Activated effector memory CD4-positive, alpha-beta T cell treated with Interleukin-2 at 50 U/mL for 16 hours (primary cell): ENCODE measurements at places on chromosomes 7 and 10.

DNA sequence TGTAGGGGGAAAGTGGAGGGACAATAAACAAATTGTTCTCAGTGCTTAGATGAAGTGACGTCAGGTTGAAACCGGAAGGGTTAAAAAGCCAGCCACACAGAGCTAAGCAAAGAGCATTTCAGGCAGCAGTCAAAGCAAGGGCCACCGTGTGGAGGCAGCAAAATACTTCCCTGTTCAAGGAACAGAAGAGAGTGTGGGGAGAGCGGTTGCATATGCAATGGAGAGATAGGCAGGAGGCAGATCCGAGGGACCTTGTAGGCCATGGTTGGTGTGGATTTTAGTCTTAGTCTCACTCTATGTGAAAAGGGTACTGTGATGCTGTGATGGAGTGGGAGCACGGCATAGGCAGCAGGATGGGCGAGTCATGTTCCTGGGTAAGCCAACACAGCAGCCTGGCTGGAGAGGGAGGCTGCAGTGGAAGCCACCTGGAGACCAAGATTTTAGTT lies 3.8 kb upstream of the STN1 start:
- no peak for DNase-seq

GRCh38 chr10:103845972-103846371 lies 9.4 kb downstream of the SH3PXD2A start:
- DNase-seq: peak; percentile 35

DNA sequence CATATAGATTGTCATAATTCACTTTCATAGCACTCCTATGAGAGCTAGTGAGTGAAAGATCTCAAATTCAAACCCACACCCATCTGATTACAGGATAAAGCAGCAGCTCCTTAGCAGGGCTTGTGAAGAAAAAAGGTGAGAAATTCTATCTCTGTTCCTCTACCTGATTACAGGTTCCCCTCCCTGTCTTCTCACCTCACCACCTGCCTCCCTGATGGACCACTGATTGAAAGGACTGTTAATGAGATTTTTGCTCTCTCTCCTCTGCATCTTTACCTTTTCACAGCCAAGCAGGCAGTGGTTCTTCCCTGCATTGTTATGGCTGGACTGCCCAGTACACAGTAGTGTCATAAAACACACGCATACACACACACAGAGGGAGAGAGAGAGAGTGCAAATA lies 228.5 kb downstream of the MTERF1 start:
- DNase-seq: no peak

DNA sequence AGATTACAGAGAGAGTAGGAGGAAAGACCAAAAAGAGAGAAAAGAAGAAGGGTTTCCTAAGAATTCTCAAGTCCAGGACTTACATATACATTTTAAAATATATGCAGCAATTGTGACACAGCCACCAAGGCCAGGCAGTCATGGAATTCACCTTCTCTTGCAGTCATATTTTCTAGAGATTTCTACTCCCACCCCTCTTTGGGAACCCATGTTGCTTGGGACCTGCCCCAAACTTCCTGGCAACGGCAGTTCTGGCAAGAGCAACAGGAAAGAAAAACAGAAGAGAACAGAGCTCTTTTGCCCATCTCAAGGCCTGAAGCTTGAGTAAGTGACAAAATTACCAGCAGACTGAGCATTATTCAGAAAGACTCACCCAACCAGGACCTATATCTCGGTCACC lies 128.3 kb upstream of the ASAH2 start:
- DNase-seq: no peak

- no peak for DNase-seq
Observed at GRCh38 chr7:131656980-131657723, 100.7 kb upstream of the PODXL start.

GRCh38 chr10:126437635-126438406 lies 49.5 kb upstream of the ADAM12 start:
- no peak for DNase-seq

GRCh38 chr10:75542906-75543305 lies 111.5 kb downstream of the LRMDA start:
- no peak for DNase-seq

GRCh38 chr10:4343873-4344272 lies 482.1 kb upstream of the AKR1E2 start:
- no peak for DNase-seq

- DNase-seq: no peak
Observed at GRCh38 chr7:84953234-84953633, 233.6 kb downstream of the SEMA3D start.

- DNase-seq: no peak
Observed at GRCh38 chr7:139249179-139249810, 18.3 kb downstream of the UBN2 start.

DNA sequence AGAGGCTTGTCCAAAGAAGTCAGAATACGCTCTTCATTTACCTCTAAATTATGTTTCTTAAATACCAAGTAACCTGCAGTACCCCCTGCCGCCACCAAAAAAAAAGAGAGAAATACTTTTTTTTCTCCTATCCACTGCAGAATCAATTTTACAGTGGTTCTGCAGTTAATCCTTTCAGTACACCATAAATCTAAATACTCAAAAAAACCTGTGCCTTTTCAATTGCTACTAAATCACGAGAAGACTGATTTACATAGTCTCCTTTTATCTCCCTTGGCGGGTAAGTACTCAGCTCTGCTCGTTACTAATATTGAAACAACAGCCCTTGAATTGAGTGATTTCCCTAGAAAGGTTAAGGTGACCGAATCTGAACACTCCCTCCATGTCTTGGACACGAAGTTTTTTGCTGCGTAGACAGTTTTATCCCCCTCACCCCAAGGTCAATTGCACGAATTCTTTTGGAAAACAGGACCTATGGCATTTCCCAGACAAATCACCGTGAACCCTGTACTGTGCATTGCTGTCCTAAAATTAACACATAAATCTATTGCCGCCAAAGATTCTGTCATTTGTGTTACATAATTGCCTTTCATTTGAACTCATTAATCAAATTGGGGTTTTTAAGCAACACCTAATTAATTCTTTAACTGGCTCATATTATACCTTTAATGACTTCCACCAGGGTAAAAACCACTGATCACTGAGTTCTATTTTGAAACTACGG lies 512 bp upstream of the VIM start:
- no peak for DNase-seq

DNA sequence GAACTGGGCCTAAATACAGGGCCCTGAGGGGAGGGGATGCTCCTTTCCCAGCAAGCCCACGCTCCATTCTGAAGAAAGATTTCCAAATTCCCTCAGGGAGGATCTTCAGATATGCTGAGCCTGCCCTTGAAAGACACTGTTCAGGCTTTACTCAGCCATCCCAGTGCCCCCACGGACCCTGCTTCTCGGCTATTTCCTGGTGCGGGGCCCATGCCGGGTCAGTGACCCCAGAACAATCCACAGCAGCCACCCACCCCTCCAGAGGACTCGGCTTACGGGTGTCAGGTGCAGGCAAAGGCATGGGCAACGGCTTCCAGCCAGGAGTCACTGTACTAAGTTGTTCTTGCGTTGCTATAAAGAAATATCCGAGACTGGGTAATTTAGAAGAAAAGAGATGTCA lies 137.1 kb downstream of the OAT start:
- no peak for DNase-seq

DNA sequence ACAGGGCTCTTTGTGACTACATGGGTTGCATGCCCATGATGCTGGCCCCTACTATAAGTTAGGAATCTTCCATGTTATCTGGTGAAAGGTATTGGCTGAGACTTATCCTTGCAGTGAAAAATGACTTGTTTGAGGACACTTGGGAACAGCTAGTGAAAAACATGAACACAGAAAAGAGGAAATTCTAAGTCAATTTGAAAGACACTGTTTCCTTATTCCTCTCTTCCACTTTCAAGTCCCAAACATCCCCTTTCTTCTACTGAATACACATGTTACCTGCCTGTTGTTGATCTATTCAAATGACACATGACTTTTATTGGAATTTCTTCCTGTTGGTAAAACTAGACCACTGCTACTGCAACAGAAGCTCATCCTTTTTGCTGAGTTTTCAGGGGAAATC lies 29.5 kb upstream of the PRKCQ start:
- DNase-seq: no peak

DNA sequence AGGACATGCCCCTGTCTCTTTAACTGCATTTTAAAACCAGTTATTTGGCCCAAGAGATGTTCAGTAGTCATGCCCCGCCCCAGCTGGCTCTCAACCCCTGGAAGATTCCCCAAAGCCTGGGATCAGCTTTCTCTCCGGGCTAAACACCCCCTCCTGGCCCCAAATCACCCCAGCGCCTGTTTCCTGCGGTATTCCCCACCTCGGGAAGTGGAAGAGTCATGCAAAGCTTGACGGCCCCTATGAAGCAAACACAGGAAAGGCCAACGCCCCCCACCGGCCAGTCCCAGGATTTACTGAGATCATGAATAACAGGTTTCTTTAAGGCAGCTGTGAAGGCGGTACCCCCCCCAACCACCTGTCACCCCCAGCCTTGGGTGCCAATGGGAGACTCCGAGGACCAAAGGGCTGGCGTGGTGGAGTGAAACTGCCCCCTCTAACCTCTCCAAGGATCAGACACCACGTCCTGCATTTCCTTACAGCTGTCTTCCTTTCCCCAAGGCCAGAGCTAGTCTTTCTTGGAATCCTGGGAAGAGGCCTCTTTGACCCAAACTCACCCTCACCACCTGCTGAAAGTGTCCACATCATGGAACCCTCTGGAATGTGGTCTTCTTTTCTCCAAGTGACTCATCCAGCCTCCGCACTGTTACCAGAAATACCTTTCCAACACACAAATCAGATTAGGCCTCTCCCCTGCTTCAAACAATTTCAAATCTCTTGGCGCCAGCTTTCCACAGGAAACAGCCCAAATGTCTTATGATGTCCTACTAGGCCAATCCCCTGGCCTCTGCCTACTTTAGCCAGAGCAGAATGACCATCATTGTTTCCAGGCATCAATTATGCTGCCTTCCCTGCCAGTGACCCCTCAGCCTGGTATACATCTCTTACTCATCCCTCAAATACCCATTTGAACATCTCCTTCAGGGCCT lies 301.5 kb downstream of the ZEB1 start:
- DNase-seq: no peak

- DNase-seq: no peak
Observed at GRCh38 chr10:3563298-3563697, 221.7 kb downstream of the KLF6 start.

DNA sequence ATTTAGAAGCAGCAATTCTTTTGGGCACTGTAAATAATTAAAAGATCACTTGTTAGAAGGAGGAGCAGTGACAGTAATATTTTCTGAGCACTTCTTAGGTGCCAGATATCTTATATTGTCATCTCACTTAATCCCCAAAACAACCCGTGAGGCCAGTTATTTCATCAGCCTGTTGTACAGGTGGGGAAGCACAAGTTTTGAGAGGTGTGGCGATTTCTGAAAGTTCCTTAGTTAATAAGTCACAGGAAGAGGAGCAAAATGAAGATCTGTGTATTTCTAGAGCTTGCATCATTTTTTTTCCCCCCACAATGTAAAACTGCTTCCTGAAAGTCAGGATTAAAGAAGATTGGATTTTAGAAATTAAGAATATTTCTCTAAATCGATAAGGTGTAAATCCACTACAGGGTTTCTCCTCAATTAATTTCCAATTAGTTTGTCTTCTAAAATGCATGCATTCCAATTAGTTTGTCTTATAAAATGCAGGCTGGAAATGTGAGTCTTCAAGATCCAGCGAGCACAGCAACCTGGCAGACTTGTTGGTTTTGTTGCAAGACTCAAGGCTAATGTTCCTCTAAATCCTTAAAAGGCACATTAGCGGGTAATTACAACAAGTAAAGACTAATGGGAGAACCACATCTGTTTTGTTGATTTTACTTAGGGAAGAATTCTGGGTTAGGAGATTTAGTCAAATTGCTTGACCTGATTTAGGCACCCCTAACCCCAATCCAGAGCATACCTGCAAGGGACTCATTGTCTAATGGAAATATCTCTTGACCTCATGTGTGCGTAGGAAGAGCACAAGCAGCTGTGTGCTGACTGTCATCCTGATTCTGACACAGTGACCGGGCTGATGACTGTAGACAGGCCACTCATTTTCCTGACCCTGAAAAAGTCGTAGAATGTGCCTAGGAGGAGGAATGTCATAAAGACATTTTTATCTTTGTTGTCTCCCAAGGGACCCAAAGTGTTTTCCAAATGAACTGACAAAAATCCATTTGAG lies 272.0 kb downstream of the BAMBI start:
- no peak for DNase-seq

- no peak for DNase-seq
Observed at GRCh38 chr10:127943336-127943910, 36.5 kb downstream of the PTPRE start.
